ENCODE measurements at places on chromosomes 3 and 15.

DNA sequence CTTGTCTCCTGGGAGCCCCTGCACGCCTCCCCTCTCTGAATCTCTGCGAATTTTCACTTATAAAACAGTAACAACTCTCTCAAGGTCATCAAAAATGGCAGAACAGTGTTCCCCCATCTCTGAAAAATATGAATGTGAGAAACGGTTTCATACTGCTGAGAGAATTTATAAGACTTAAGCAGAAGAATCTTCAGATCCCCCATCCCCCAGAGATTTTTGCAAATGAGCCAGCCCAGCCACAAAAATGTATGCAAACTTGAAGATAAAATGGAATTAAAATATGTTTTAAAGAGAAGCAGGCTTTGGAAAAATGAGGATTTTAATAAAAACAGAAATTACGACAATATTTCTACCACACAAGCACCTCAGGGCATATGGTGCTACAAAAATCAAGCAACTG, 173.0 kb downstream of the STT3B start:
- no peak for DNase-seq

DNA sequence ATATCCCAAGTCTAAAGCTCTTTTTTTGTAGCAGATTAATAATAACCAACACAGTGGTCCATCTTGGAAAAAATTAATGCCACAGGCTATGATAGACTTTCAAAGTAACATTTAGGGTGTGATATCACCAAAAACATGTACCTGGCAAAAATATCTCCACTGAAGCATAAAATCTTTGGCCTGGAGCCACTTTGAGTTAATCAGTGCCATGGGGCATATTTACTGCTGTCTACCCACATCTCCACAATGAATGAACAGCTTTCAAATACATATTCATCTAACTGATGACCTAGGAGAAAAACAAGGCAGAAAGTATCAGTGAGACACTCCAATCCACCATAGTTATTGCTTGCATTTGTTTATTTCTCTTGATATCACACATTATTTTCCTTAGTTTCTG, 296.0 kb upstream of the MDFIC2 start:
- DNase-seq, result no peak

GRCh38 chr3:140188285-140188684, 253.3 kb downstream of the CLSTN2 start:
- DNase-seq, result no peak

DNA sequence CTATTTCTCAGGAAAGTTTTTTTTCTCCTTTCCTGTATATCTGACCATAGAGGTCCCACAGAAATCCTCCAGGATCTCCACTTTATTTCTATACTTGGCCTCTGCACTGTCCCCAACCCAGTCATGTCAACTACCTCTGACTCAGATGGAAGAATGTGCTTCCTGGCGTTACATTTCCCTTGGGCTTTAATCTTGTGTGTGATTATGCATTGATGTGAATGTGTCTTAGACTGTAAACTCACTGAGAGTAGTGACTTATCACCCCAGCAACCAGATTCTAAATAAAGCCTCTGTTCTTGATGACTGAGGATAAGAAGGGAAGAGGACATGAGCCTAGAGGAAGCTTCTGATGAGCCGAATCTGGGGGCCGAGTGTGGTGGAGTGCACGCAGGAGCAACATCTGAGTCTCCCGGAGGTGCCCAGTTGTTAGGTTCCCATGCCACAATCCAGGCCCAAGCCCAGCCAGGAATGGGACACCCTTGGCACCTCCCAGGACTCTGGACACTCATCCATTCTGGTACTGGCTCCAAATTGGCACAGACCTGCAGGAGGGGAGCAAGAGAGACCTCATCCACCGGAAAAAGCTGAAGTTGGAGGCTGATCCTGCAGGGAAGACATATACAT, 32.1 kb upstream of the HEG1 start:
- DNase-seq, result no peak

- no peak for DNase-seq
Measured at GRCh38 chr15:97684249-97684648, 276.3 kb upstream of the ARRDC4 start.

DNA sequence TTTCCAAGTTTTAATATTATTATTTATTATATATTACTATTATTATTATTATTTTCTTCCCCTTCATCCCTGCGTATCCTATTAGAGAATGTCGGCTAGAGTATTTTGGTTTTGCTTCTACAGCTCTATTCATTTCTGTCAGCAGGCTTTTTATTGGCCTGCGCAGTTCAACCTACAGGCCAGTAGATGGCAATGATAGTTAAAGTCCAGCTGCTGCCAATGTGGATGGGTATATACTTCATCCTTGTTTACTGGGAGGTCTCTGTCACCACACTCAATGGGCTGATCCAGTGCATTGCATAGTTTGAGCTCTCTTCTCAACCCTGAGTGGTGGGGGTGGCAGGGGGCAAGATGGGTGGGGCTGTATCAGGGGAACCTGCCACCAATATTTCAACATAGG, 799.8 kb downstream of the NSUN3 start:
- DNase-seq, result peak; percentile 12

GRCh38 chr3:122215592-122216298, 32.3 kb downstream of the CASR start:
- DNase-seq, result no peak

DNA sequence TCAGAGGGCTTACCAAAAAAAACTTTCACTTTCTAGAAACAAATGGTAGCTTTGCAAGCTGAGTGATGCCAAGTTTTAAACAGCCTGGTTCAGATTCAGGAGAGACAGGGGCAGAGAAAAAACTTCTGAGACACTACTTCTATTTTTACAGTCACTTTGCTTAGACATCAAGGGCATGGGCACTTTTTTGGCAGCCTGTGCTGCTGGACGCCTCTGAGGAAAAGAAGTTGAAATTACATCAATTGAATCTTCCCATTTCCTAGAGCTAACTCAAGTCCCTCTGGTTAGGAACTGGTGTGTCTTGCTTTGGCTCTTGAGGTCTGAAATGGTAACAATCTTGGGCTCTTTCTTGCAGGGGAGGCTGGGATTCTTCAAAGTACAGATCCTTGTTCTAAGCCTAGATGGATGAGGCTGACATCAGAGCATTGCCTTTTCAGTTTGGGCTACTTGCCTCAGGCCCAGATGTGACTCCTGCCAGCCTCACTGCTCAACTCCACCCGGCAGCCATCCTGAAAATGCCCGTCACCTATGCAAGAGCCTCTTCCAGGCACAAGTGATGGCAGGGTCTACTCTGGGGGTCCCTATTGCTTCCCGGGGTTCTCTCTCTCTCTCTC, 357.5 kb downstream of the FOXP1 start:
- peak; percentile 6 for DNase-seq

GRCh38 chr15:82999905-83000671, 11.4 kb downstream of the C15orf40 start:
- peak; percentile 80 for DNase-seq

DNA sequence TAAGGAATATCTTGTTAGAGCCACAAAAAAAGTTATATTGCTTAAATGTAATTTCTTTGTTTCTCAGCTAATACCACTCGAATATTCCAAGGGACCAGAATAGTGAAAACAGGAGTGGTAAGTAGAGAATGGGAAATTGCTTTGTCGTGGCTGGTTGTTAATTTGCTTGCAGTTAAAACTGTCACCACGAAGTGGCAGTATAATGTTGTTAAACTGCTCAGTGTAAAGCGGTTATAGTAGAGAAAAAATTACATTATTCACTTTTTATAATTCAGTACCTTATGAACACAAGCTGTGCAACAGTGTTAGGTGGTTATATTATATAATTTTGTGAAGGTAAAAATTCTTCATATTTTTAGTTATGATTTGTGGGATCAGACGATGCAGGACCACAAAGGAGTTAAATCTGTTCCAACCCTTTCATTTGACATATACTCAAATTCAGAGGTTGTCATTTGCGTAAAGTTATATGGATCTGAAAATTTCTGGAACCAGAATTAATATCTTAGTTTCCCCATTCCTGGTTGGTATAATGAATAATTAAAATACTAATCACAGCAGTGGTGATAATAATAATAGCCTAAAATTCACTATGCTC, 171.8 kb downstream of the FEZF2 start:
- peak; percentile 54 for DNase-seq

GRCh38 chr15:22262613-22263020, 182.3 kb downstream of the OR4M2 start:
- DNase-seq, result no peak

- no peak for DNase-seq
Measured at GRCh38 chr3:195771646-195772300, 40.0 kb downstream of the MUC4 start.

DNA sequence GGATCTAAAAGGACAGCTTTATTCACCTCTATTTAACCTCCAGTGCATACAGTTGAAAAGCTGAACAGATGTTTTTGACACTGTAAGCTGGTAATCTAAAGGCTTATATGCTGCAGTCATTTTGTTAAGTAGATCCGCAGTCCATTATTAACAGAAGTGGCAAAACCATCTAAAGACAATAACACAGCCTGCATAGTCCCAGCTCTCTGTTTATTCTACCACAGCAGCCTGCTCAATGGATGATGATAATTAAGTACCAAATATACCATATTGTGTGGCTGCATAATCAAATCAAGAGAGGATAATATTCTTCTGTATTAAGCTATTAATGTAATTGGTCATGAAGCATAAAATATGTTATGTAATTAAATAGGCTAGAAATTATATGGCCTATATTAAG, 207.1 kb downstream of the MEIS2 start:
- DNase-seq, result no peak

DNA sequence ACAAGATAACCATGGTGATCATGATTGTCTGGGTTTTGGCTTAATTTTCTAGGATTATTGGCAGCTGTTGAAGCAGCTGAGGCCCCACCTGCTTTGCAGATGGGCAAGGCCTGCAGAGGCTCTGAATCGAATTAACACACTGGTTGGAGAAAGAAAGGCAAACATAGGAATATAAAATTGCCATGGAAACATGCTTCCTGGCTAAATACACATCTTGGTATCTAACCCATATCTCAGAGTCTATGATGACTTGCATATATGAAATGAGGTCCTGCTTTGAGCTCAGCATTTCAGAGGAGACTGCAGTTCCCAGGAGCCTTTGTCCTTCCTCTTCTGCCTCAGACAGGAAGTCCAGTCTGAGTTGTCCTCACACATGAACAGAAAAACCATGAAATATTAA, 24.3 kb upstream of the SV2B start:
- DNase-seq, result no peak

DNA sequence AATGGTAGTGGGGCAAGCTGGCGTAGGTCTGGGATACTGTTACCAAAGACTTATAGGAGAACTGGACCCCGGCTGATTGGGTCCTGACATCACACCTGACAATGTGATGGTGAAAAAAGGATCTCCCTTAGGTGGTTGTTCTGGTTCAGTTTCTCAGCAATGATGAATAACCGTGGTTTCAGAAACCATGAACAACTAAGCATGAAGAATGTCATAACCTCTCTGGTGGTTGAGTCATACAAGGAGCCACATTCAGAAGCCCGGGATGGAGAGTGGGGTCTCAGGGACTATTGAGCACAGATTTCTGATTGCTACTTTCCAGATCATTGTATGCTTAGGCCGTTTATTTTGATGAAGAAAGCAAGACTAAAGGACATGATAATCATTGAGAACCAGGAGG, 17.4 kb downstream of the GPR160 start:
- DNase-seq, result no peak

DNA sequence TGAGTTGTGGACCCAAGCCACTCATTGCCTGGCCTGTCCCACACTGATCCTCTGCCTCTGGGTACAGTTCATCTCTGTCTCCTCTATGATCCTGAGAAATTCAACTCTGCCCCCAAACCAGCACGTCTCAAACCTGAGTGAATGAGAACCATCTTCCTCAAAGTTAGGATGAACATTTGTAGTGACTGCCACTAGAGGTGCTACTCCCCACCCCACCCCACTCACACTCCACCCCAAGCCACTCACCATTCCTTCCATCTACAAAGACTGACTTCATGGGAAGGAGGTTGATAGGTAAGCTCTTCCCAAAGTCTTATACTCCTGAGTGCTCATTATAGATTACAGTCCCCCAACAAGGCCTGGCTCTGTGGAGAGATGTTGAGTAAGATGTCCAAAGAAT, 43.8 kb downstream of the NEK10 start:
- no peak for DNase-seq

GRCh38 chr3:172065967-172066762, 26.8 kb downstream of the FNDC3B start:
- peak; percentile 91 for DNase-seq

DNA sequence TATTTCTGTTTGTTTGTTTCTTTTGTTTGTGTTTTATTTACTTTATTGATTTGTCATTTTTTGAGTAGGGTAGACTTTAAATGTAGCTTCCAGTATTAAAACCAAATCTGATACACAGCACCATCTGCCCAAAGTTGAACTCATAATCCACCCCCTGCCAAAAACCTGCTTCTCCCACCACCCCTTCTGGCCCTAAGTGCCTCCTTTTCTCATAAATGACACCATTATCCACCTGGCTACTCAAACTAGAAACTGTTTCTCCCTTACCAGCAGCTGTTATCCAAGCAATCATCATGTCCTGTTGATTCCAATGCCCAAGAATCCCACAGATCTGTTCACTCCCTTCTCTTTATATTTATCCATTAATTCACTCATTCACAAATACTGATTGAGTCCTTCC, 21.8 kb upstream of the PTX3 start:
- no peak for DNase-seq

DNA sequence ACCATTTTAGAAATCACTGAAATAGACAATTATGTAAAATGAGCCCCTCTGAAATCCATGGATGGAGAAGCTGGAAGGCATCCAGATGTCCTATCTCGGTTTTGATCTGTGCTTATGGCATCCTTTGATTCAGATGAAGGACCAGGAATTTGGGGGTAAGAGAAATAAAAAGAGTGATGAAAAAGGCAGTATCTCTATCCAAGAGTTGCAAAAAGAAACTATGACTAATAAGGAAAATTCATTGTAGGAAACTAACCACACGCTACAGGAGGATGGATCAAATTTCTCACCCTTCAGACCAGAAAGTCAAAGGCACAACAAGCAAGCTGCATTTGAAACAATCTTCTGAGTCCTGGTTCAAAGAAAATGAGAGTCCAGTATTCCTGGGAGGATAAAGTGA, 34.8 kb downstream of the SRGAP3 start:
- DNase-seq, result no peak

DNA sequence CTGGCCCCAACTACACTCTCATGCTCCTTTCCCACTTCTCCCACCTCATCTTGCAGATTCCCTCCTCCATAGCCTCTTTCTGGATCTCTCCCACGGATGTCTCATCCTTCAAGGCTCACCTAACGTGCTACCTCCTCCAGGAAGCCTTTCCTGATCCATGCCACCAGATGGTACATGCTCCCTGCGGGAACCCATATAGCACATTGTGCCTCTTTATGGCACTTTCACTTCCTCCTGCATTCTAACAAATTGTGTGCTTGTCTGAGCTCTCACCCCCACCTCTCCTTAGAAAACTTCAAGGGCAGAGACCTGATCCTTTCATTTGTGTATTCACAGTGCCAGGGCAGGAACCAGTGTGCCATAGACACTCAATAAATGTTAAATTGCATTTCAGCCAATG, 63.0 kb downstream of the HES1 start:
- no peak for DNase-seq

GRCh38 chr15:67564968-67565345, 22.5 kb downstream of the MAP2K5 start:
- no peak for DNase-seq

- DNase-seq, result peak; percentile 9
Measured at GRCh38 chr3:146625186-146625775, 20.1 kb upstream of the PLSCR5 start.

- no peak for DNase-seq
Measured at GRCh38 chr3:113981803-113982202, 34.0 kb downstream of the ZDHHC23 start.

- DNase-seq, result no peak
Measured at GRCh38 chr3:56887402-56888025, 85.8 kb upstream of the ARHGEF3 start.

All from lung microvascular endothelial cell (primary cell).